ENCODE measurements at places on chromosomes 1 and 21.

DNA sequence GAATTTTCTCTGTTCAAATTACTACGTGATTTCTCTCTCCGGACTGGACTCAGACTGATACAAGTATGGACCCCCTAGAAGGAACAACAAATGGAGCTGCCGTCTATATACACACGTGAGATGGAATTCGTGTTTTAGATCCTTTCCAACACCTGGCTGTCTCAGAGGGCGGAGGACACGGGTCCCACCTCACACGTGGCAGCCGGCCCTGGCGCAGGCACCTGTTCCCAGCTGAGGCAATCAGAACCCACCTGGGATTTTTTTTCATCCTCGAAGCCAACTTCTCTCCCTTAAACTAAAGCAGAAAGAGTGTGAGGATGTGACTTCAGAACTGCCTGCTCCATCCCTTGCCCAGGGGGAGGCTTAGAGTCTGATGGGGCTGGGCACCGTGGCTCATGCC, 34.1 kb upstream of the SCCPDH start:
- DNase-seq, result no peak

DNA sequence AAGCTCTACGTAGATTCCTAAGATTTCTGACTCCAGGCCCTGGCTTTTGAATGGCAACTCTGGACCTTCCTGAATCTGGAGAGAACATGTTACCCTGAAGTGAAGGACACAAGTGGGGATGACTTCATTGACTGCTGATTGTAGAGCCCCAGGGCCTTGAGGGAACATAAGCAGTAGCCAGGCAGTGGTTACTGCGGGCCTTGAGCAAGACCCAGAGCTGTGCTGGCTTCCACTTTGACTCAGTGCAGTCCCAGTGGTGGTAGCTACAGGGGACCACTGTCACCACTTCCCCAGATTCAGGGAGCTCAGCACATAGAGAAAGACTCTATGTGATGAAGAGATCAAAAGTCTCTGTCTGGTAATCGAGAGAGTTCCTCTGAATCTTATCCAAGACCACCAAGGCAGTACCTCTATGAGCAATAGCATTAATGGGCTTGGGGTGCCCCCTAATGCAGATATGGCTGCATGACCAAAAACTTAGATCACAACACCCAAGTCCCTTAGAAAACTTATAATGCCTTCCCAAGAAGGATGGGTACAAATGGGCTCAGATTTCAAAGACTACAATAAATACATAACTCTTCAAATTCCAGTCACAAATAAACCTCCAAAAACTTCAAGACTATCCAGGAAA, 1278.3 kb downstream of the AMY1C start:
- no peak for DNase-seq

DNA sequence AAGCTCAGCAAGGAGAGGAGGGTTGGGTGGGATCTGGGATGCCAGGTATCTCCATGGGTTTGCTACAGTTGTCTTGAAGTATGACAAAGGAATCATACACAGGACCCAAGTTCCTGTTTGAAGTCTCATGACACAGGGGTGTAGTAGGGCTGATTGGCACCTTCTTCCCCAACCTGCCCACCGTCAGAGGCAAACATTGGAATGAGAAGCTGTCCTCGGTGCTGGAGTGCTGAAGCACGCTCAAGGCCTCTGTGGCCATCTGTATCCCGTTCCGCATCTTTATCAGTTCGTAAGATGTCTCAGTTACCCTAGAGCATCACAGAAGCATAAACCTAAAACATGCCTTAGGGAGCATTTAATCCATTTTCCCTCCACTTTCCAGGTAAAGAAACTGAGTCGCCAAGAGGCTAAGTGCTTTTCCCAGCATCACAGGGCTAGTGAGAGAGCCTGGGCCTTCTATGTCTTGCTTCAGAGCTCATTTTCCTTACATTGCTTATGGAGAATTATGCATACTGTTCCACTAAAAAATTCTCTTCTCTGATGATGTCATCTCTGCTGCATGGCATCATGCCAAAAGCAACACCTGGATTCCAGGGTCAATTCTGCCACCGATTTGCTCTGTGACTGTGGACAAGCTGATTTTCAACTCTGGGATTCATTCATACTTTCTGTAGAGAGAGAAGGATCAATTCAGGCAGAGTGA, 34.2 kb downstream of the VWA5B1 start:
- no peak for DNase-seq

GRCh38 chr1:25111706-25112105, 120.6 kb downstream of the SYF2 start:
- DNase-seq, result no peak

GRCh38 chr1:27356277-27356618, 10.5 kb downstream of the MAP3K6 start:
- no peak for DNase-seq

DNA sequence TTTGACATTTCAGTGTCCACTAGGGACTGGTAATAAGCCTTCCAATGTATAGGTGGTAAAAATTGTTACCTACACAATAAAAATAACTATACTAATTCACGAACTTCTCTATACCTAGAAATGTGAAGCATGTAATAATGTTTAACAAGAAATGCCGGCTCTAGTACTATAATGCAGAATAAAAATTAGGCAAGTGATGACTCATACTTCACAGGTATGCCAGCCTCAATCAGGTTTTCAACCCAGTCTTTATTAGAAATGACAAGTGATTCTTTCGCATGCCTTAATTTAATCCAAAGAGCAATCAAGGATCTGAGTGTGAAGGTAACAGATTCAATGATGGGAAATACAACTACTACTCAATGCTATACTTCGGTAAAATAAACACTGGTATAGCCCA, 134.9 kb downstream of the RERE start:
- DNase-seq, result no peak

GRCh38 chr21:15252431-15252830, 187.6 kb upstream of the NRIP1 start:
- peak; percentile 88 for DNase-seq

- DNase-seq, result no peak
Observed at GRCh38 chr1:113101588-113101987, 28.6 kb downstream of the LRIG2 start.

DNA sequence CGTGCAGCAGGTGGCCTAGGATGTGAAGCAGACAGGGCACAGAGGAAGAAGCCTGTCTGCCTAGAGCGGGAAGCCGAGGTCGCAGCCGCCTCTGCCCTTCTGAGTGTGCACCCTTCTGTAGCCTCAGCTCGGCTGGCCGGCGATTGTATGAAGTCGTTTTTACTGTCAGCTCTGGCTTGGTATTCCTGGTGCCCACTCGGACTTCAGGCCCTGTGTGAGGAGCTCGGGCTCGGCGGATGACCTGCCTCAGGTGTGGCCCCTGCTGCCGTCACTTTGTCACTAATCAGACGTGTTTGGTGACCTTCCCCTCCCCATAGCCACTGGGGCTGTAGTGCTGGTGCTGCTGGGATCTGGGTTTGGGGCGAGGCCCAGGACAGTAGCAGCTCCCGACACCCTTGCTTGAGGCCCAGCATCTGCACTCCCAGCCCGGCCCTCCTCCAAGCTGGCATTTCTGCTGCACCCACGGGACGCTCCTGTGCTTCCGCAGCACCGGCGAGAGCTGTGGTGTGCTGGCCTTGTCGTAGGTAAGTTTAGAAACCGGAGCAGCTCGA, 18.1 kb downstream of the SLX9 start:
- no peak for DNase-seq

GRCh38 chr1:20711285-20712214, 6.3 kb downstream of the KIF17 start:
- DNase-seq, result peak; percentile 61

DNA sequence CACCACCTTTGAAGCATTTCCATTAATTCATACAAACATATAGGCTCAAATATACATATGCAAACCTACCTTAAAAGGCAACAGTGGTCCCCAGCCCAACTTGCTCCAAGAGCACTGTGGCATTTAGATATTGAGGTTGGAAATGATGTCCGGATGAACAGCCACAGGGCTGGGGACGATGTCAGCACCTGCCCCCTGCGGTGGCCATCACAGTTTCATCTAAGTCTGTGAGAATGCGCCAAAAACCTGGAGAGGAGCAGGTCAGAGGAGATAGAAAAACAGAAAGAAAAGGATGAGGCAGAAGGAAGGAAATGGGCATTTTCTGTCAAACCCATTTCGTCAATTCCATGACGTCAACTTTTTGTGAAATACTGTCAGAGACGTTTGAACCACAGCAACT, 67.4 kb downstream of the TIAM1 start:
- DNase-seq, result no peak

- DNase-seq, result no peak
Observed at GRCh38 chr21:32795376-32795775, 23.8 kb upstream of the PAXBP1 start.

GRCh38 chr1:8193840-8194406, 124.0 kb upstream of the SLC45A1 start:
- no peak for DNase-seq

GRCh38 chr1:14790982-14791381, 192.5 kb downstream of the KAZN start:
- DNase-seq, result no peak

GRCh38 chr1:68904477-68904876, 407.6 kb upstream of the DEPDC1 start:
- DNase-seq, result no peak

GRCh38 chr1:170252851-170253579, 107.3 kb downstream of the NTMT2 start:
- no peak for DNase-seq

Measured in MV-4-11 (cell line).